K562 (cell line): ENCODE measurements at places on chromosomes 7 and 10.

DNA sequence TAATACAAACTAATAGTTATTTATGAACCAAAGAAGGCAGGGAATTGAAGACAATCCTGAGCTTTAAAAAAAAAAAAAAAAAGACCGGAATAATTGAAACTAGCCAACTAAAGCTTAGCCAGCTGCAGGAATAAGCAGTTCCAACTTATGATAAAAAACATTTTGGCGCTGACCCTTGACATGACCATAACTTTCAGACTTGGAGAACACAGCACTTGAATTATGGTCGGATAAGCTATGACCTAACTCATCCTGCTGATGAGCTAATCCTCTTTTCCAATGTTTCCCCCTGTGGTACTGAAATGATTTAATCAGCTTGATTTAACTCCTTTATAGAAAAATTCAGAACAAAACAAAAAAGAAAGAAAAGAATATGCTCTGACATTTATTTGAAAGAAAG lies 181.8 kb downstream of the DGKB start:
- H3K4me1 ChIP-seq: no peaks in the 10 kb centered on the region
- H3K36me3 ChIP-seq: no peaks in the 10 kb centered on the region
- H3K27me3 ChIP-seq: no peaks in the 10 kb centered on the region
- H3K27ac ChIP-seq: no peak overlapping the region

GRCh38 chr7:142168746-142169145 lies 57.2 kb downstream of the MGAM2 start:
- no peaks in the 10 kb centered on the region for H3K27me3 ChIP-seq
- H3K27ac ChIP-seq: no peak overlapping the region
- H3K4me3 ChIP-seq: no peak overlapping the region
- no peak for DNase-seq
- H3K36me3 ChIP-seq: no peaks in the 10 kb centered on the region

GRCh38 chr10:124595143-124595883 lies 133.7 kb downstream of the LHPP start:
- no peaks in the 10 kb centered on the region for H3K36me3 ChIP-seq
- H3K4me1 ChIP-seq: peaks cover 33% of the 10 kb centered on the region
- no peak overlapping the region for H3K27ac ChIP-seq
- no peak overlapping the region for H3K4me3 ChIP-seq

DNA sequence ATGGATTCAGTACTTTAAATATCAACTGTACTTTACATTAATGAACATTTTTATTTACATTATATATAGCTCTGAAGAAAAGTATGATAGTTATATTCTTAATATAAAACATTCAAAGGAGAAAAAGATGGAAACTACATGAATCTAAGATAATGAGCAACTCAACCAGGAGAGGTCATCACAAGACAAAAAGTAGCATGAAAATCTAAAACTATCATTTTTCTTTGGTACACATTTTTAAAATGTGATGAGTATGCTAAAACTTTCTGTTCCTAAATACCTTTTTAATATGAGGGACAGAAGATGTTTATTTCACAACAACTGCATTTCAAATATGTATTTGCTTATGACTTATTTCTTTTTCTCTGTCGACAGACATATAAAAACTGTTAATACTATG lies 2.4 kb downstream of the CNTNAP2 start:
- DNase-seq: no peak
- no peaks in the 10 kb centered on the region for H3K36me3 ChIP-seq
- no peaks in the 10 kb centered on the region; the same call in 2 of the 3 replicates for H3K27me3 ChIP-seq
- no peak overlapping the region for H3K27ac ChIP-seq
- H3K4me1 ChIP-seq: no peaks in the 10 kb centered on the region; the same call in 2 of the 3 replicates

- H3K27me3 ChIP-seq: no peaks in the 10 kb centered on the region
- H3K4me3 ChIP-seq: no peak overlapping the region
- H3K27ac ChIP-seq: no peak overlapping the region
- no peaks in the 10 kb centered on the region for H3K36me3 ChIP-seq
- no peaks in the 10 kb centered on the region for H3K4me1 ChIP-seq
- no peak for DNase-seq
Measured at GRCh38 chr7:20541608-20542349, 73.7 kb upstream of the ABCB5 start.

GRCh38 chr10:97171001-97171400 lies 14.8 kb downstream of the SLIT1 start:
- no peak for DNase-seq
- H3K4me3 ChIP-seq: no peak overlapping the region
- peaks cover 4% of the 10 kb centered on the region; the same call in 2 of the 3 replicates for H3K27me3 ChIP-seq
- H3K4me1 ChIP-seq: no peaks in the 10 kb centered on the region
- no peak overlapping the region for H3K27ac ChIP-seq
- no peaks in the 10 kb centered on the region for H3K36me3 ChIP-seq

DNA sequence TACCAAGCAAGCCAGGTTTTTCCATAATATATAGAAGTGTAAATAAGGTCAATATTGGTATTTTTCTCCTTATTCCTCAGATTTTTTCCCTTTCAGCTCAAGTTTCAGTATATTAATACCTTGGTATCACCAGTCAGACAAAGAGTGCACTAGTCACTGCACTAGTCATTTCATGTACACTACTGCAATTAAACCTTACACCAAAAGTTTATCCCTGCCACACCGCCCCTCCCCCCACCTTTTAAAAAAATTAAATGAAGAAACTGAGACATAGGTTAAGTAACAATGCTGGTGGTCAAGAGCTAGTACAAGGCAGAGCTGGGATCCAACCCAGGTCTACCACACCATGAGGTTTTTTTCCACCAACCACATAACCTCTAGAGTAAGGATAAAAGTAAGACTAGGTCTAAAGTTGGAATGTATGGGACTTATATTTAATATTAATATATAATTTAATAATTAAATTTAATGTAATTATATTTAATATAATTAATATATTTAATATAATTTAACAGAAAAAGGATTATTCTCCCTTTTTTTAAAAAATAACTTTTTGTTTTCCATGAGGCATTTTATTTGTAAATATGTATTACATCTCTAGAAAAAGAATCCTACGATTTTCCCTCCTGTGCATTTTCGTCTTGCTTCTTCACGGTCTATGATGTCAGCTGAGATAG lies 68.5 kb downstream of the NT5C2 start:
- H3K4me3 ChIP-seq: no peak overlapping the region
- peaks cover 2% of the 10 kb centered on the region; the same call in 2 of the 3 replicates for H3K4me1 ChIP-seq
- DNase-seq: no peak
- H3K36me3 ChIP-seq: no peaks in the 10 kb centered on the region
- no peak overlapping the region for H3K27ac ChIP-seq

DNA sequence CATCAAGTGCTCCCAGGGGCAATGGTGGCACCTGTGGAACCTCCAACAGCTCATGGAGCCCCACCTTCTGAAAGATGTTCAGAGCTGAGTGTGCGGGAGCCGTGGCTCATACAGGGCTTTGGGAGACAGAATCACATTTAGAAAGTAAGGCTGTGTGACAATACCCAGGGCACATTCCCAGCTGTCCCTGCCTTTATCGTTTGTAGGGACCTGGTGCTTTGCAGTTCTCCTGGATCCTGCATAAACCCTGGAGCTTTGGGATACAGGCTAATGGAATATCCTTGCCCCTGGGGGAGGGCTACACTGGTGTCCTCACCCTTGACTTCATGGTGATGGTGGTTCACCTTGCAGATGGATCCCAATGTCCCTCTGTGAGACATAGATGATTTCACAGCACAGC lies 134.8 kb upstream of the LAMB4 start:
- peaks cover 3% of the 10 kb centered on the region; the same call in 2 of the 3 replicates for H3K27me3 ChIP-seq
- H3K4me1 ChIP-seq: no peaks in the 10 kb centered on the region; the same call in 1 of the 2 replicates
- DNase-seq: no peak
- no peaks in the 10 kb centered on the region for H3K36me3 ChIP-seq
- no peak overlapping the region for H3K4me3 ChIP-seq
- no peak overlapping the region for H3K27ac ChIP-seq

GRCh38 chr7:116552602-116553001 lies 27.8 kb downstream of the CAV1 start:
- no peaks in the 10 kb centered on the region for H3K36me3 ChIP-seq
- H3K27ac ChIP-seq: no peak overlapping the region
- DNase-seq: no peak
- H3K4me3 ChIP-seq: no peak overlapping the region
- H3K27me3 ChIP-seq: peaks cover 10% of the 10 kb centered on the region
